Natural killer cell treated with Interleukin-12 subunit alpha and Interleukin-12 subunit beta and Interleukin-15 and Interleukin-18, amount 100 ng/mL, for 72 hours (primary cell): ENCODE measurements at places on chromosomes 7 and 10.

- no peak for DNase-seq
Observed at GRCh38 chr7:29090836-29091601, 55.3 kb downstream of the CPVL start.

DNA sequence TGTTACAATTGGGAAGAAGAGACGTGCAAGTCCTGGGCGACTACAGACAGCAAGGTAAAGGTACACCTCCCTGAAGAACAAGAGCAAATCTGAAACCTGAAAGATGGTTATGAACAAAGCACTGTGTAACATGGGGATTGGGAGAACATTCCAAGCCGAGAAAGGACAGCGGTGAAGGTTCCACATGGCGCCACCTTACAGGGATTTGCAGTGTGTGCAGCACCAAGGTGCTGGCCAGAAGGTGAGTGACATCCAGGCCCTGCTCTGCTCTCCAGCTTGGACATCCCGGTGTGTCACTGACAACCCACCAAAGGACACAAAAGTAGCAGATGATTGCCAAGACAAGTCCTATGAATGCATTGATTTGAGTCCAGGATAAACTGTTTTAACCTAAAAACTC lies 88.2 kb upstream of the MKX start:
- DNase-seq = no peak

DNA sequence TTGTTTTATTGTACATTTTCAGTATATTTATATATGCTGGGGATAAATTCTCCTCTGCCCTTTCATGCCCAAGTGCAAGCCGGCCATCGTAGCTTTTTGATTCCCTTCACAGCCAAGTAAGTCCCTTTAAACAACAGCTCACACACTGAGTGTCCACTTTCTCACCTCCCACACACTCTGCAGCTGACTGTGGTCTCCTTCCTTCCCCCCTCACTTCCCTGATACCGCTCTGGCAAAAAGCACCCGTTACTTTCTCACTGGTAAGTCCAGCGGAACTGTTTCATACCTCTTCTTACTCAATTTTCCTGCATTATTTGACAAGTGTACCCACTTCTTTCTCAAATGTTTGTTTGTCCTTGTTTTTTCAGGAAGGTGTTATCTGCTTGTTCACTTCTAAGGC lies 35.2 kb downstream of the MGAM start:
- DNase-seq = peak; percentile 69

DNA sequence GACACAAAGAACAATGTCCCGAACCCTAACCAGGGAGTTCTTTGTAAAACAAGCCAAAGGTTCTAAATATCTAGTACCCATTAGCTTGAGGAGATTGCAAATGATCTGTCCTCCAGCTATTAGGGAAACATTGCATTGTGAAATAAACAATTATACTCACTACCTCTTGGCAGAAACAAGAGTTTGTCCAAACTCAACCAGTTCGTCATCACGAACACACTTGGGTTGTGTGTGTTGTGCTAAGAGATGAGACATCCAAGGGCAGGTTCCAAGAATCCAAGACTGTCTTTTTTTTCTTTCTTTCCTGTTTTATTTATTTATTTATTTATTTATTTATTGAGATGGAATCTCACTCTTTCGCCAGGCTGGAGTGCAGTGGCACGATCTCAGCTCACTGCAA lies 793.1 kb upstream of the AUTS2 start:
- DNase-seq = no peak

DNA sequence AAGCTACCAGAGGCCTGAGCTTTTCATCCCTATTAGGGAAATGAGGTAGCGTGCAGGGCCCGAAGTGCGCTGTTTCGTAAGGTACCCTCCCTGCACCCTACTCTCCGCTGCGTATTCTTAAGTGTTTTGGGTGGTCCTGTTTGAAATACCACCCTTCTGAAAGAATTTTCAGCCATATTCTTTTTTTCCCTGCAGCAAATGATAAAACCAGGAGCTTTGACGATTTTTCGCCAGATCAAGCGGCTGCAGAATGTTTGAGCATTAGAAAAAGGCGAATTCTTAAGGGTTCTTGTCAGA lies 1.2 kb downstream of the RSBN1L start:
- no peak for DNase-seq

DNA sequence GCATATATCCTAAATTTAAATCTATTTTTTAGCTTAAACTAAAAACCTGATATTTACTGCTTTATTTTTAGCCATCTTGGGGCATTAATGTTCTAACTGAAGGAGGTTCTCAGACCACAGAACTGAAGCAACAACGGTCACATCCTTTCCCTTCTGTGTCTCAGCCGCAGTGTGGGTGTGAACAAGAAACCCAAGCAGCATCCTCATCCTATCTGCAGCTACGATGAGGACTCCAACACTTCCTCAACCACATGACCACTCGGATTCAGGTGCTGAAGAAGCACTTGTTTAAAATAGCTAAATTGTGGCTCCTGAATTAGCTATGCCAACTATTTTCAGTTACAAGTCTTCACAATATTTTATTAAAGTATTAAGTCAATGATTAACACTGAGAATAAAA lies 5.3 kb downstream of the ESYT2 start:
- DNase-seq = peak; percentile 86

- peak; percentile 49 for DNase-seq
Observed at GRCh38 chr7:44162179-44162578, 21.0 kb upstream of the MYL7 start.

DNA sequence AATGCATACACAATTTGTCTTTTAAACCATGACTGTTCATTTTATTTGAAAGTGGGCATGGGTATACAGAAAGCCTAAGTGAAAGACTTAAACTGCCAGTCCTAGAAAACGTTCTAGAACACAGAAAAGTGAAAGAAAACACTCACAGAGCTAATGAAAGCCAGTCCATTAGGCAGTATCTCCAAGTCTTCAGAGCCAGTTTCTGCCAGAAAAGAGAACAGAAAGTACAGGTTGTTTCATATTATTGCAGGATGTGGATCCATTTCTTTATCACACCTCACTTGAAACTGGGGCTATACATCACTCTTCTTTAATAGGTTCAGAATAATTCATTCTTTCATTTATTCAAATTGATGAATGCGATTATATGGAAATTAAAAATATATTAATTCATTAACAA lies 7.7 kb downstream of the PON1 start:
- DNase-seq = no peak

GRCh38 chr7:94178230-94178629 lies 174.1 kb upstream of the BET1 start:
- DNase-seq = no peak

DNA sequence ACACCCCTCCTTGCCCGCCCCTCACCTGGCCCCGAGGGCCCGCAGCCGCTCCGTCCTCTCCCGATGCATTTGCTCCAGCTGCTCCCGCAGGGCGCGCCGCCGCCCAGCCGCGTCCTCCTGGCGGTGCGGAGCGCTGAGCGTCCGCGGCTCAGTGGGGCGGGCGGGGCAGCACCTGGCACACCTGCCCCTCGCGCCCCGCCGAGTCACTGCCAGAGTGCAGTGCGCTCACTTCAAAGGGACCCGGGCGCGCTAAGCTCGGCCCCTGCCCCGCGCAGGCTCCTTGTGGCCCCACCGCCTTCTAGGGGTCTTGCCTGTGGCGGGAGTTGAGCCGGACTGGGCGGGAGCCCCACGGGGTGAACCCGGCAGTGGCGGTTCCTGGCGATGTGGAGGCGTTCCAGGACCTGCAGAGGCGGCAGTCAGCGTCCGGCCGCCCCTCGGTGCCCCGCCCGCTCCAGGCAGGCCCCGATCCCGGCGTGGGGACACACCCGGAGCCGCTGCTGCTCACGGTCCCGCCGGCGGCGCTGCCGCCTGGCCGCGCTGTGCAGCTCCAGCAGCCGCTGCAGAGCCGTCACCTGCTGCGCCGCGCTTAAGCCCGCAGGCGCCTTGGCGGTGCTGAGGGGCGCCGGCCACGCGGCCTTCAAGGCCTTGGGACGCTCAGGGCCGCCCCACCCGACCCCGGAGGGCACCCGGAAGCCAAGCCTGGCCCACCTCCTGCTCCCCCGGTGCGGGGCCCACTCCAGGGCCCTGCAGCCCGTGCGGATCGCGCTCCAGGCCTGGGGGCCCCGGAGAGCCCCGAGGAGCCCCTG lies 6.7 kb downstream of the ATP6V1F start:
- no peak for DNase-seq
